ENCODE measurements at places on chromosomes 1 and 21.

- DNase-seq = no peak
Measured at GRCh38 chr1:182359645-182360044, 31.9 kb downstream of the GLUL start.

- DNase-seq = no peak
Measured at GRCh38 chr1:28110555-28110954, 22.1 kb upstream of the EYA3 start.

DNA sequence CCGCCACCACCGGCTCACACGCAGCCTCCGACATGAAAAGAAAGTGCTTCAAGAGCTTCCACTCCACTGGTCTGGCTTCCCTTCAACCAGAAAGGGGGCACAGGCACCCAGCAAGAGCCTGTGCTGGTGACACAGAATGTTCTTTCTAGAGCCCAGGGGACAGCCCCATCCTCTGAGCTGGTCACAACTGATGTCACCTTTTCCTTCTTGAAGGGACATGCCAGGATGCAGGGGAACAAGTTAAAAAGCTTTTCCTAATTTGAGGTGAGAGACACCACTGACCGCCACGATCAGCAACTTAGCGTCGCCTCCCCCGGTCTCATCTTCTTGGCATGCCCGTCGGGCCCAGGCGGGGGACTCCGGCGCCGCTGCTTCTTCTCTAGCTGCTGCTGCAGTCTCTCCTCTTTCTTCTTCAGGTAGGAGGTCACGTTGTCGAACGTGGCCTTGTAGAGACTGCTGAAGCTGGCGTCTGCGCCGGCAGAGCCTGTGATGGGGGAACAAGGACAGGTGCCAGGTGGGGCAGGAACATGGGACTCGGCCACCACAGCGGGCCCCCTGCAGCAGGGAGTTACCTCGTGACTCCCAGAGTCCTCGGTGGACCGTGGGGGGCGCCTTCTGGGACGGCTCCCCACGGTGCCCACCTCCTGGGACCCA lies 29.5 kb downstream of the WDR4 start:
- DNase-seq = no peak

DNA sequence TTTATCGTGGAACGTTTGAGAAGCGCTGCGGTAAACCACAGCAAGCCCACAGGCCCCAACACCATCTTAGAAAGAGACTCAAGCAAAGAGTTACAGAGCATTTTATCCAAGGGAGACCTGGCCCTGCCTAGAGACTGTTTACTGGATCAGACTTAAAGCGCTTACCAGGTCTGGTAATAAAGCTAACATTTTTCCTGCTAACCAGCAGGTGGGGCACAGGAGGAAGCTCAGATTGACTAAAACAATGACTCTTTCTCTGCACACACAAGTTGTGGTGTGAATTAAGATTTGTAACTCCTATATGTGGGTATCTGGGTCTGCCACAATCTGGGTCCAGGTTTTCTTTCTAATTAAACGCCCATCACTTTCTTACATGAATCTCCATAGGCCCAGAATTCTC lies 136.5 kb upstream of the ETS2 start:
- DNase-seq = no peak

- peak; percentile 62 for DNase-seq
Measured at GRCh38 chr1:32215629-32216480, 6.3 kb downstream of the TMEM234 start.

GRCh38 chr1:108670131-108670773 lies 9.4 kb upstream of the HENMT1 start:
- DNase-seq = no peak

GRCh38 chr1:48730164-48730910 lies 46.4 kb downstream of the BEND5 start:
- DNase-seq = no peak

GRCh38 chr1:115314092-115314491 lies 24.0 kb downstream of the NGF start:
- no peak for DNase-seq

DNA sequence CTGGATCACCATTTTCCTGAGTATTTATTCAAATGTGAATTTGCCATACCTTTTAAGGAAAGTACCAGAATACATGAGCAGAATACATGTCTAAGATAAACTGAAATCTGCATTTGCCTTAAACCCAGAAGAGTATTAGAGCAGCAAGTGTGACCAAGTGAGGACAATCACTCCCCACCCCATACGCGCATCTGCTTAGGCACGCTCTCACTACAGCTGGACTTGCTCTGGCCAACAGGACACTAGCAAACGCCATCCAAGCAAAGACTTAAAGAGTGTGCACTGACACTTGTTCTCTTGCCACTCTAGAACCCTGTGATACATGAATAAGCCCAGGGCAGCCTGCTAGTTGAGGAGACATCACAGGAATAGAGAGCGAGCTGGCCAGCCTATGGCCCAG lies 25.6 kb downstream of the NUP133 start:
- no peak for DNase-seq

- no peak for DNase-seq
Measured at GRCh38 chr1:76494807-76495206, 372.5 kb upstream of the ST6GALNAC5 start.

GRCh38 chr21:34131586-34131985 lies 58.2 kb downstream of the MRPS6 start:
- DNase-seq = no peak

GRCh38 chr1:62530516-62531154 lies 66.7 kb upstream of the ANGPTL3 start:
- DNase-seq = peak; percentile 2

- peak; percentile 24 for DNase-seq
Measured at GRCh38 chr1:234699795-234700665, 90.1 kb upstream of the IRF2BP2 start.

GRCh38 chr1:92743221-92743620 lies 41.7 kb downstream of the EVI5 start:
- no peak for DNase-seq
